ENCODE measurements at places on chromosomes 1 and 21.

DNA sequence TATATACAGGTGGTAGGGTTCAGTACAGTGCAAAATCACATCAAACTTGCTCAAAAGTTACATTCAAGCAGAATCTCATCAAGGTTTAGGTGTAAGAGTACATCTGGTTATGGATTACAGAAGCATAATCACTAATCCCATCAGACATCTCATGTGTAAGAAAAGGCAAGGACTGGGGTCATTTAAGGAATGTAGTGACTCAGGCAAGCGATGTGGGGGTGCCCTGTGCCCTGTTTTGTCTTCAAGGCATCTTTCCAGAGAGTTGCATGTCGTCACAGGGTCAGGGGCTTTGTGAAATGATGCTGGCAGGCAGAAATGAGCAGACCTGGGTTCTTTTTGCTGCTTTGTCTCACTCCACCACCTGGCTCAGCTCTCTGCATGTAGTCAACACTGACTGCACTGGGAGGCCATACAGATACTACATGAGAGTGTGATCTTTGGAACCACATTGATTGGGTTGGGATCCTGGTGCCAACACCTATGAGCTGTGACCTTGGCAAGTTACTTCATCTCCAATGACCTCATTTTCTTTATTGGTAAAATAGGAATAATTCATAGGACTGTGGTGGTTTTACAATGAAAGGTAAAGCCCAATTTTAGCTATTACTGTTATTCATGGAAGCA is 8.2 kb upstream of the HHIPL2 start:
- no peak for DNase-seq

DNA sequence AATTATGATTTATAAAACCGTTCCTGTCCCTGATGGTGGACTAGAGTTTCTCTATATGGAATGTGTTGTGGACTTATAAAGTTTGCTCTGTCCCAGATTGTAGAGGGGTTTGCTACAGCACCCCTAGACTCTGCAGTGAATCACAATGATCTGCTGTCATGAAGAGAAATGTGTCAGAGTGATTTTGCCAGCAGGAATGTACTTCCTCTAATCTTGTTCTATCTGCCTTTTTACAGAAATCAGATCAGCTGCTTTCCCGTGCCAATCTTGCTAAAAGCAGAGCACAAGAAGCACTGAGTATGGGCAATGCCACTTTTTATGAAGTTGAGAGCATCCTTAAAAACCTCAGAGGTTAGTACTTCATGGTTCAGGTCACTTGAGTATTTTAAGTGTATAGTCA is 52.0 kb downstream of the LAMC2 start:
- DNase-seq: no peak

- no peak for DNase-seq
Measured at GRCh38 chr1:160726114-160726497, 12.9 kb upstream of the SLAMF7 start.

- no peak for DNase-seq
Measured at GRCh38 chr1:22225858-22226589, 83.1 kb upstream of the WNT4 start.

DNA sequence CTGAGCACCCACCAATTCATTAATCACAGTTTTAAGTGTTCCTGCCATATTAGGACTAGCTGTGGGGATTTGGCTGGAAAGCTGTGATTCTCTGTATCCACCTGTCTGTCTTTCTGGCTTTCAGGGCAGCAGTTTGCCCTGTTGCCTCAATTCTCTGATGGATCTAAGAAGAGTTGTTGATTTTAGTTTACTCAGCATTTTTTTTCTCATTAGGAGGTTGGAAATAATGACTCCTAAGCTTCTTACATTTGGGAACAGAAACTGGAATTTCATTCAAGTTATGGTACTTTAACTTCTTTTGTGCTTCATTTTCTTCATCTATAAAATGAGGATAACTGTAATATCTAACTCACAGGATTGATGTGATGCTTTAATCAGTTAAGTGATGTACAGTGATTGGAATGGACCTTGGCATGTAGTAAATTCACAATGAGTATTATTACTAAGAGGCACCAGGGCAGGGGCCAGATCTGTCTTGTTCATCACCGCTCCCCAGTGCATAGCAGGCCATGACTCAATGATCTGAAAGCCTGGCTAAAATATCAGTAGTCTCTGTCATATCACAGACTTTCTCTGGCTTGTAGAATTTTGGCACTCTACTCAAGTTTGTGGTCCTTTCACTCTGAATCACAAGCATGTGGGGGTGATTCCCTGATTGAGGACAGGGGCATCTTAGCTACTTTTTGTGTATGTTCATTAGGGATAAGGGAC is 51.4 kb upstream of the GREM2 start:
- DNase-seq: no peak

DNA sequence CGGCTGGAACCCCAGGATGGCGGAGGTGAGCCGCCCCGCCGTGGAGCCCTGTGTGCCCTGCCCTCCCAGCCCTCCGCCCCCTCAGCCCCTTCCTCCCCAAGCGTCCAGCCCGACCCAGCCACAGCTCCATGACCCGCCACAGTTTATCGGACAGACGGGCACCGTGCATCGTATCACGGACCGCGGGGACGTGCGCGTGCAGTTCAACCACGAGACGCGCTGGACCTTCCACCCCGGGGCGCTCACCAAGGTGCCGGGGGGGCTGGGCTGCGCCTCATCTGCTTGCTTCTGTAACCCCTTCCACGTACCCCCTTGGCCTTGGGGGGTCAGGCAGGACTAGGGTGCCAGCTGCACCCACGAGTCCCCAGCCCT is 6.6 kb upstream of the MMP23B start:
- no peak for DNase-seq

DNA sequence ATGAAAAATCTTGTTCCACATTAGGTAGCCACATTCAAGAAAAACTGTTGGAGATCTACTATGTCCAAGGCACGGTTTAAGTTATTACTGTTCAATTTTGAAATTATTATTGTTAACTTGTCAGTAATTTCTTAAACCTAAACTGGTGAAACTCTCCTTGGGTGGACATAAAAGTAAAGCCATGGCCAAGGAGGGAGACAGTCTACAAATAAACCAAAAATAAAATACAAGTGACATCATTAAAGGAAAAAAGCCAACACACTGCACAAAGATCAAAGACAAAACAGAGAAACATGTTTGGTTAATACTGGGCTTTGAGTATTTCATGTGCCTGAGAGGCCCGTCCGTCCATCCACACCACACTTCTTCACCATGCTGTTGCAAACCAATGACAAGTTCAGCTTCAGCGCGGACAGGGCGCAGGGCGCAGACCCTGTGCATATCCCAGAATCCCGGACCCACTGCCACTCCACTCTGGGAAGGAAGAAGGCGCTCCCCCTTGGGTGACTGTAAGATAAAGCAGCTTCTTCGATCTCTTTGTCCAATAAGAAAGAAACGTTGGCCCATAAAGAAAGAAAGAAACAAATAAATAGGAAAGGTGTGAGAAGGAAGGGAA is 918 bp upstream of the RASAL2 start:
- DNase-seq: no peak

DNA sequence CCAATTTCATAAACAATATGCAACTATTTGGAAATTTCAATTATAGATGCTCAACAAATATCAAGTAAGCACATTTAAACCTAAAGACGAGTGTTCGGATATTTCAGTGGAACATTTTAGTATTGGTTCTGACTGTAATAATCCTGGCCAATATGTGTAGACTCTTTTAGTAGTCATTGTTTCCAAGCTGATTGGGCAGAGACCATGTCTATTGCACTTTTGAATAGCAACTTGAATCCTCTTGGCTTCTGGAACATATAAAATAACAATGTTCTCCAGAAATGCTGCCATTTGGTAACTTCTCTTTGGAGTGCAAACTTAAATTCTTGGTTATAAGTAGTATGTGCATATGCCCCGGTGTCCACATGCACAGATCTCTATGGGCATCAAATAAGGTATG is 205.5 kb upstream of the C1orf105 start:
- DNase-seq: no peak

- no peak for DNase-seq
Measured at GRCh38 chr1:1833916-1834325, 55.7 kb upstream of the NADK start.

- DNase-seq: no peak
Measured at GRCh38 chr1:151006327-151007052, at the start of gene MINDY1. Gene MINDY1, minus strand, starts transcription at chr1:151006902. Its CDS starts 4,285 bp downstream, at chr1:151002617.

- no peak for DNase-seq
Measured at GRCh38 chr1:201361652-201362504, 15.6 kb downstream of the TNNT2 start.

- DNase-seq: no peak
Measured at GRCh38 chr21:38631676-38632075, 133.4 kb upstream of the ERG start.

GRCh38 chr1:212188599-212189351 is 96.4 kb upstream of the PPP2R5A start:
- no peak for DNase-seq

DNA sequence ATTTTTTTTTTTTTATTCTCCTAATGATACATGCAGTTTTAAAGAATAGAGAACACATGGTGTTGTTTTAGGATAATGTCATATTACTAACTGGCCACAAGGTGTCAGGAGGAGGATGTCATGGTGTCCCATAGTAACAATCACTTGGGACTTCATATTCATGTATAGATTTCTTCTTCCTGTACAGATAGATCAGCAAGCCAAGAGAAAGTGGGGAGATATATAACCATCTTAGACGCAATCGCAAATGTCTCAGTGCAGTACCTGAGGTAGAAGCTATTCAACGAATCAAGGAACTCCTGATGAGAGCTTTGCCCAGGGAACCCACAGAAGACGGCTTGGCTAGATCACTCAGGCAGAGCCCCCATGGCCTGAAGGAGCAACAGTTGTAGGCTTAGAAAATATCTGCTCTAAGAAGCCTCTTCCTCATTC is 12.3 kb downstream of the OR2T11 start:
- no peak for DNase-seq

- DNase-seq: no peak
Measured at GRCh38 chr21:41774467-41775148, 7.8 kb upstream of the RIPK4 start.

DNA sequence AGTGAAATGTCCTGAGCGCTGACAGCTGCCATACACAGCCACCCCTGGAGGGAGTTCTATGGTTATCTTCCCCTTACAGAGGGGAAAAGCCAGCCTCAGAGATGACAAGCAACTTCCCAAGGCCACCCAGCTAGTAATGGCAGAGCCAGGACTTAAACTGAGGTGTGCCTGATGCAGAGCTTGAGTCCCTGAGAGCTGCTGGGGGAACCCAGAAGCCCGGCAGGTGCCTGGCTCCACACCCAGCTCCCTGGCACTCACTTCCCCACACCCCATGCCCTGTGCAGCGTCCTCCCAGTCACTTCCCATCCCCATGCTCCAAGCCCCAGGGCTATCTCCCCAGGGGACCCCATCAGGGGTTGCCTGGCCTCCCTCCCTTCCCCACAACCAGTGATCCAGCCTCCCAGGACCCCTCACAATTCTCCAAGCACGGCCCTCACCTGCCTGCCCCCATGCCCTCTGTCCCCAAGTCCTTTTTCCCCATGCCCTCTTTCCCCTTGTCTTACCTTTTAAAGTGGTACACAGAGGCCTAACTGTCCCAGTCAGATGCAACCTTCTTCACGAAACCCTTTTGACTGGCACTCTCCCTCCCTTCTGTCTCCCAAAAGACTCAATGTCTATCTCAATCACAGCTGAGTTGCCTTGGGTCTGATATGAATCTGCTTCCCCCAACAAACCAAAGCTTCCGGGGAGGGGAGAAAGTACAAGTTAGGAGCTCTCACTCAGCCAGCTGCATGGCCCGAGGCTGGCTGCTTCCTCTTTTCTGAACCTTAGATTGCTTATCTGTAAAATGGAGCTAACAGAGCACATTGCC is 39.8 kb upstream of the LRP8 start:
- DNase-seq: no peak

GRCh38 chr21:36250423-36251075 is 69.4 kb upstream of the MORC3 start:
- no peak for DNase-seq

- DNase-seq: no peak
Measured at GRCh38 chr1:28591708-28592320, at the start of gene RAB42. Gene RAB42, plus strand, starts transcription at chr1:28592265. Its CDS starts 247 bp downstream, at chr1:28592512.

GRCh38 chr1:174788981-174789380 is 210.8 kb upstream of the CACYBP start:
- DNase-seq: no peak

- no peak for DNase-seq
Measured at GRCh38 chr1:14896381-14897079, 257.0 kb upstream of the TMEM51 start.

GRCh38 chr1:43300378-43301094 is at the start of gene TIE1:
Gene TIE1, plus strand, starts transcription at chr1:43300982. Its CDS starts 90 bp downstream, at chr1:43301072.
- no peak for DNase-seq

GRCh38 chr1:205680073-205680851 is at the start of gene SLC45A3:
Gene SLC45A3, minus strand, starts transcription at chr1:205680509. Its CDS starts 15,853 bp downstream, at chr1:205664656.
- DNase-seq: no peak

GRCh38 chr1:209625791-209626285 is 26.4 kb downstream of the LAMB3 start:
- no peak for DNase-seq

DNA sequence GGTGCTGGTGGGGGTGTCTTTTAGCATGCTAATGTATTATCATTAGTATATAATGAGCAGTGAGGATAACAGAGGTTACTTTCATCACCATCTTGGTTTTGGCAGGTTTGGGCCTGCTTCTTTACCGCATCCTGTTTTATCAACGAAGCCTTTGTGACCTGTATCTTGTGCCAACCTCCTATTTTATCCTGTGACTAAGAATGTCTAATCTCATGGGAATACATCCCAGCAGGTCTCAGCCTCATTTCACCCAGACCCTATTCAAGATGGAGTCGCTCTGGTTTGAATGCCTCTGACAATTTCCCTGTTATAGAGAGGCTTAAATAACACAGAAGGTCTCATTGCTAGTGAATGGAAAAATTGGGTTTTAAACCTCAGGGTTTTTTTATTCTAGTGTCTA is 300.8 kb upstream of the PROX1 start:
- no peak for DNase-seq

DNA sequence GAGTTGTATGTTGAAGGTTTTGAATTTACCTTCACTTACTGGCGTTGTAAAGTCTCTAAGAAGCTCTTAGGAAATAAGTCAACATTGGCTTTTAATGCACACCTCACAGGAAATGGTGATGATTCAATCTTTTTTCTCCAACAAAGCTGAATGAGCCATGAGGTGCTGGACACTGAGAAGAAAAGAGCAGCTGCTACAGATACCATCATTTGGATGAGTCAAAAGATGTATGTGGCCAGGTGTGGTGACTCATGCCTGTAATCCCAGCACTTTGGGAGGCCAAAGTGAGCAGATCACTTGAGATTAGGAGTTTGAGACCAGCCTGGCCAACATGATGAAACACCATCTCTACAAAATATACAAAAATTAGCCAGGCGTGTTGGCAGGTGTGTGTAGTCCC is 3.3 kb upstream of the IL23R start:
- no peak for DNase-seq

GRCh38 chr1:97999320-97999719 is 78.5 kb upstream of the DPYD start:
- no peak for DNase-seq
